AG08396 (cell line): ENCODE measurements at places on chromosomes 3 and 15.
A peak's percentile ranks its signal among the peaks of the same experiment; 100 is the strongest.

- no peak for DNase-seq
Observed at GRCh38 chr15:40449275-40449674, 8.5 kb downstream of the BAHD1 start.

DNA sequence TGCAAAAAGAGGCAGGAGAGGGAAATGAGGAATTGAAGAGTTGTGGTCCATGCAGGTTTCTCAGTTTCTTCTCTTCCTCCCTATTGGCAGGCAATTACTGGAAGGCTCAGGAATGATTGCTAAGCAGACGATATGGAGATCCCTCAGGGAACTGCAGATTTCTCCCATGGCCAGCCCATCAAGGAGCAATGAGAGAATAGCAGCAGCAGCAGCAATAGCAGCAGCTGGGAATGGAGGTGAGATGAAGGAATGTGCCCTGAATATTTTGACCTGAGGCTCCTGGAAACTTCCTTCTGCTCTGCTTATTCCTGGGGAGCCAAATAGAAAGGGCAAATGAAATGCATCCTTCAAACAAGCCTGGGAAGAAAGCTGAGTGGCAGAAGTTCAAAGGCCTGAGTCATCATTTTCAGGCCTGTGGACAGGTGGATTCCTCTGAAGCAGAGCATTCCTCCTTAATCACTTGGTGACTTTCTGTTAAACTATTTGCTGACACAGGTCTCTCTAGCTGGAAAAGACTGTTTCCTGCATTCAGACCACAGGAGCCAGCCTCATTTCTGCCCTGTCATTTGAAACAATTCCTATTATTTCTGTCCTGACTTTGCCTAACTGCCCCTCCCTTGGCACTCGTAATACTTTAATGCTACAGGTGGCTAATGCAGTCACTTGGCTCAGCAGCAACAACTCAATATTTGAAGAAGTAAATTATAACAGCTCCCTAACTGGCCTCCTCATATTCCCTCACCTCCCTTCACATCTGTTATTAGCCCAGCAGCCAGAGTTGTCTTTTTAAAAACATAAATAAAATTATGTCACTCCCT lies 146.9 kb upstream of the GADL1 start:
- peak; percentile 76 for DNase-seq

- peak; percentile 31 for DNase-seq
Observed at GRCh38 chr15:67413770-67414390, 107.1 kb upstream of the C15orf61 start.

GRCh38 chr3:64916192-64916798 lies 228.5 kb upstream of the ADAMTS9 start:
- DNase-seq: no peak

GRCh38 chr3:50370594-50370993 lies 11.3 kb upstream of the TMEM115 start:
- no peak for DNase-seq

GRCh38 chr3:15467227-15468181 lies 40.1 kb downstream of the EAF1 start:
- DNase-seq: no peak

DNA sequence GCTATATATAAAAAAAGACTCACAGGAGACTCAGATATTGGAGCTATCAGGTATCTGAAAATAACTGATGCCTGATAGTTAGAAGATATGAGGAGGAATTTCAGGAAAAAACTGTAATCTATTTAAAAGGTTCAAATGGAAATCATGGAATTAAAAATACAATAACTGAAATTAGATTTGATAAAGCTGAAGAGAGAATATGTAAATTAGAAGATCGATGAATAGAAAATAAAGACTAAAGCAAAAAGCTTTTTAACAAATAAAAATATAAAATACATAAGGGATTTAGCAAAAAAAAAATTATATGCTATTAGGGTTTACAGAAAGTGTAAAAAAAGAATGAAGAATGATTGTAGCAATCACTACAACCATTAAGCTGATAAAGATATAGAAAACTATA lies 679.8 kb upstream of the LMCD1 start:
- DNase-seq: no peak

- no peak for DNase-seq
Observed at GRCh38 chr15:82314769-82315518, 34.3 kb downstream of the GOLGA6L10 start.

GRCh38 chr3:152874896-152875749 lies 40.2 kb downstream of the P2RY1 start:
- DNase-seq: no peak

GRCh38 chr3:113485161-113485609 lies 29.8 kb downstream of the SPICE1 start:
- DNase-seq: no peak

DNA sequence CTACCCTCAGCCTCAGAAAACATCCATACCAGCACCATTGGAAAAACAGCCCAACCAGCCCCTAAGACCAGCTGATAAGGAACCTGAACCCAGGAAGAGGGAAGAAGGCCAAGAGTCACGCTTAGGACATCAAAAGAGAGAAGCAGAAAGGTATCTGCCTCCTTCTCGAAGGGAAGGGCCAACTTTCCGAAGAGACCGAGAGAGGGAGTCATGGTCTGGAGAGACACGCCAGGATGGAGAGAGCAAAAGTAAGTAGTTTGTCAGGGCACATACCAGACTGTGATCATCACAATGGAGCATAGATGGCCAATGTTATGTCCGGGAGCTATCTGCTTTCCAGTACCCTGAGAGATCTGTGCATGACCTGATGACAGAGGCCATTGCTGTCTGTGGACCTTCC lies 31.0 kb upstream of the RBM5 start:
- DNase-seq: no peak

DNA sequence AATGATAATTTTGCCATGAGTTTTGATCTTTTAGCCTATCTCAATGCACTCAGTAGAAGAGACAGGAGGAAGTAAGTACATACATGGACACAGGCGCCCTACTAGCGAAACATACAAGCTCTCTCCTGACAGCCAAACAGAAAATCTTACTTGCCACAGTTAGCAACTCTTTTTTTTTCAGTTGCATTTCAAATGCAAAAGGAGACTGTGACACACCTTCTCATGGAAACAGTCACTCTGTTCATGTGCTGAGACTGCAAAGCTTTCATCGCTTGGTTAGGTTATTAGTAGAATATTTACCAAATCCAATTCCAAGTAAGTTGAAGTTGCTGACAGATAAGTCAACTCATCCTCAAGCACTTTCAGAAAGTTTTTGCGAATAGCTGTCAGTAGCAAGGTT lies 223.3 kb downstream of the FOXP1 start:
- no peak for DNase-seq

- DNase-seq: no peak
Observed at GRCh38 chr15:51366920-51367319, 25.5 kb downstream of the GLDN start.

DNA sequence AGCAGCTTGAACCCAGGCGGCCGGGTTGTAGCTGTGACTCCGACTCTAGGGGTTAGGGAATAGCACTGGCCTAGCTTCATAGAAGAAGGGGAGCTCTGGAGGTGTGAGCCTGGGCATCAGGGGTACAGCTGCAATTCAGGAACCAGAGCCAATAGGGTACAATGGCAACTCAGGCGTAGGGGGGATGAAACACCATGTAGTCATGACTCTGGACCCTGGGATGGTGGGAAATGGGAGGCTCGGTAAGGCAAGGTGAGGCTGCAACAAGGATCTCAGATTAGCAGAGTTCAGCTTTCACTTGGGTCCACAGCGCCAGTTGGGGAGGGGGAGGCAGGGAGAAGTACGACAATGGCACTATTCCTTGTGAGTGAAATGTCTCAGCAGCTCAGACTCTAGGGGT lies 210.2 kb upstream of the LYSMD4 start:
- no peak for DNase-seq

- DNase-seq: no peak
Observed at GRCh38 chr15:68749793-68750192, 70.9 kb downstream of the ANP32A start.

DNA sequence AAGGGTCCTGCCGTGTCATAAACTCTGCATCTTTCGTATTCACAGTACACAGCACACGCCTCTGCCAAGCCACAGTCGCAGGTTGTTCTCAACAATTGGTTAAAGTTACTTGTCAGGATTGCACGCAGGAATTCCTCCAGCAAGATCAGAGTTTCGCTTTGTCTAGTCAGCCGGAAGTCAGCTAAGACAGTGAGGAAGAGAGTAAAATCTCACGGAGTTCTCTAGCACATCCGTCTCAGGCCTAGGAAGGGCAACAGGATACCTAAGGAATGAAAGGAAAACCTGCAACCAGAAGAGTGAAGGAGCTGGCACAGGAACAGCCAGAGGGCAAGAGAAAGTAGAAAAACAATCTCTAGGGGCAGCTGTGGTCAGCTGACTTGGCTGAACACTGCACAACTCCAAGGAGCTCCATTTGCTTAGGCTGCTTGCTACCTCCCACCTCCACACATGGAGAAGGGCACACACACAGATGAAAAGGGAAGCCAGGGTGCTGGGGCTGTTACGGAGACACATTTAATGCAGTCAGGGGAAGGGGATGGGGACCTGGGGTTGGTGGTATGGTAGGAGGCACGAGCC lies 23.7 kb downstream of the RORA start:
- no peak for DNase-seq
